Stimulated activated CD4-positive, alpha-beta T cell treated with anti-CD3 and anti-CD28 coated beads, Interleukin-4, amount 100 ng/mL, for 48 hours (primary cell): ENCODE measurements at places on chromosomes 12 and 14.

DNA sequence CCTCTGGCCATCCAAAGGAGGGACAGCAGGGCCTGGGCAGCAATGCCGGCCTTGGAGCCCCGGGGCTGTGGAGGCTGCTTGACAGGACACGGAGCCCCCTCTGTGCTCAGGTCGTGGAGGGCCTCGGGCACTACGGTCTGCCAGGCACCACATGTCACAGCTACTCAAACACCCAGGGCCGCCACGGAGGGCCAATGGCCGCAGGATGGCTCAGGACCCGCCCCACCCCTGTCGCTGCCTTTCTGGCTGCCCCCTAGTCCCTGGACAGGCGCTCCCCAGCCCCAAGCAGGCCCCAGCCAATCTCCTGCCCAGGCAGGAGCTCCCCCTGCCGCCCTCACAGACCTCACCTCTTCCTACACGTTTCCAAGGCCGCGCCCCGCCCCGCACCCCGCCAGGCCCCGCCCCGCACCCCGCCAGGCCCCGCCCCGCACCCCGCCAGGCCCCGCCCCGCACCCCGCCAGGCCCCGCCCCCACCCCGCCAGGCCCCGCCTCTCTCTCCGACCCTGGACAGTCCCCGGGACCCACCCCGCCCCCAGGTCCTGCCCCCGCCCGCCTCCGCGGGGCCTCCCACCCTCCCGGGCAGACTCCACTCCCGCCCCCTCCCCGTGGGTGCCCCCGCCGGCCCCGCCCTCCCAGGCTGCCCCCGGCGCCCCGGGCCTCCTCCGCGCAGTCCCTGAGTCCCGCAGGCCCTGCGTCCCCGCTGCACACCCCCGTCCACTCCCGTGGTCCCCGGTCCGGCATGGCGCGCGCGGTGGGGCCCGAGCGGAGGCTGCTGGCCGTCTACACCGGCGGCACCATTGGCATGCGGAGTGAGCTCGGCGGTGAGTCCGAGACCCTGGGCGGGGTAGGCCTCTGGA lies at the start of gene ASPG:
Gene ASPG (plus strand): TSS at position 669 of the 857 bp plus-strand sequence. CDS start 71 bp downstream, at position 740.
- DNase-seq: no peak

DNA sequence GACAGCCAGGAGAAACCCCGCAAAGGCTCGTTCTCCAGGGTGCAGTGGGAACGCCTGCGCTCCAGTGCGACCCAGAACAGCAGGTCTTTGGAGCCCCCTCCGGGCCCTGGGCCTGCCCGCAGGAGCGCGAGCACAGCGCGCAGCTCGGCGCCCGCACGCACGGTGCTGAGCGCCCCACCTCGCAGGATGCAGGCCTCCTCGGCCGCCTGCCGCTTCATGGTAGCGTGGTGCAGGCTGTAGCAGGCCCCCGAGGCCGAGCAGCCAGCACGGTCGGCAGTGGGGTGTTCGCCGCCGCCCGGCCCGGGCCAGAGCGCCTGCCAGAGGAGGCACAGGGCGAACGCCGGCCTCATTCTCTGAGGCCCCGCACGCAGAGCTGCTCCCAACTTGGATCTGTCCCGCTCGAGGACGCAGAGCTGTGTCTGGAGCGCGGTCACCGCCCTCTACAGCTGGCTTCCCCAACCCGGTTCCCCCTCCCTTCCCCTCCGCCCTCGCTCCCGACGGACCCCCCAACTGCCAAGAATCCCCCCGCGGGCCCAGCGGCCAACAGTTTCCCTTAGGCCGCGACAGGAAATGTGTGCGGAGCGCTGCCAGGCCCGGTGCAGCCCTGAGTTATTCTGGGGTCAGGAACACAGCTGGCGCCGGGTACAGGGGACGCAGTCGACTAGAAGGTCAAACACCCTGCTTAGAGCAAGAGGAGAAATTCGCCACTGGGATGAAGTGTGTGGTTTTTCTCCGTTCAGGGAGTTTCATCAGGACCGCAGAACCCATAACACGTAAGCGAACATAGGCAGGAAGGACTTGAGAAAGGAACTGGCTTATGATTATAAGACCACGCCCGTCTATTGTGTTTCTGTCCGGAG lies at the start of gene CLEC14A:
Gene CLEC14A (minus strand): TSS at position 421 of the 860 bp plus-strand sequence. CDS start 71 bp downstream, at position 350.
- DNase-seq: peak; percentile 0

- no peak for DNase-seq
Observed at GRCh38 chr12:34406228-34406995, 384.1 kb downstream of the ALG10 start.

GRCh38 chr14:88553886-88554456 lies 836 bp downstream of the PTPN21 start:
- DNase-seq: no peak

DNA sequence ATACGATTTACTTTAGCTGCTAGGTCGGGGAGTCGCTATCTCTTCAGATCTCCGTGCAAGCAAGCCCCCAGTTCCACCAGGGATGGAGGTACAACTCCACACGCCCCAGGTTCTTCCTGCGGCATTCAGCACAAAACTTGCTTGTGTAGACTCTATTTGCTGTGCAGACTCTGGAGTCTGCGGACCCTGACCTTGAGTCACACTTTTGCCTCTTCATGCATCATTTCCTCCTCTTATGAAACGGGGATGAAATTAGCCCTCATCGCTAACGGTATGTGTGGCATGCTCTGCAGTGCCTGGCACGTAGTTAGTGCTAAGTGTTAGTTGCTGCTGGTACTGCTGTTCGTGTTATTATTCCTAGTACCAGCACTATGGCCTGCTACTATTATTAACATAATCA lies 84.4 kb downstream of the TMEM132D start:
- no peak for DNase-seq

DNA sequence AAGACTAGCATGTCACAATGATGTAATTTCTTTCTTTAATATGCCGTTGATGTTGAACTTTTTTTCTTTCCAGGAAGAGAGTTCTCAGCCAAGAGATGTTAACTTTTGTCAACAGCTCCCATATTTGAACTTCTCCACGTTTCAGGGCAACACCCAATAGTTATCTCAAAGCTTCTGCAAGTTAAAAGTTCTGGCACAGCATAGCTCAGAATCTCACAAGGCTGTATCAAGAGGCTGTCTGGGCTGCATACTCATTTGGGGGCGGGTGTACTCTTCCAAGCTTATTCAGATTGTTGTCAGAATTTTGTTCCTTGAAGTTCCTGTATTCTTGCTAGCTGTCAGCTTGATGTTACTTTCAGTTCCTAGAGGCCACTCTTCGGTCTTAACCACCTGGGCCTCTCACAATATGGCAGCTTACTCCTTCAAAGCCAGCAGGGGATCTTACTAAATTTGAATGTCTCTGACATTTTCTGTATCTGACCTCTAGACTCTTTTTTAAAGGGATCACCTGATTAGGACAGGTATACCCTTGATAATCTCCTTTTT lies 38.9 kb downstream of the KCNC2 start:
- no peak for DNase-seq
